Left colon (tissue), 2 donors: ENCODE measurements at places on chromosomes 5 and 9. TPM values are rescaled to one million over a fixed set of nuclear protein-coding genes. Genes with fewer than 3 reads are reported as not detected.

Gene SEC24A
- total RNA-seq, result 34.8 TPM

- DNase-seq, result no peak
These were observed 106.2 kb downstream of the RXRA start for GRCh38 chr9:134432471-134432870.

DNA sequence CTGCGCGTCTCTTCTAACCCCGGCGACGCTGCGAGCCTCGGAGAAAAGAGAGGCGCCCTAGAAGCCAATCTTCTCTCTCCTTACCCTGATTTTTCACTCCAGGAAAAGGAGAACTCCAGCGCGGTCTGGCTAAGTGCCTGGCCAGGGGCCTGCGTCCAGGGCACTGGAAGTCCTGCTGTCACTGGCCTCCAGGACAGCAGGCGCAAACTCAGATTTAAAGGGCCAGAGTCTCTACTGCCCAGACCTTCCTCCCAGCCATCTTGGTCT, 553 bp upstream of the FOXB2 start:
- no peak for DNase-seq

GRCh38 chr5:181258576-181258975, 2.4 kb downstream of the TRIM52 start:
- DNase-seq, result no peak

DNA sequence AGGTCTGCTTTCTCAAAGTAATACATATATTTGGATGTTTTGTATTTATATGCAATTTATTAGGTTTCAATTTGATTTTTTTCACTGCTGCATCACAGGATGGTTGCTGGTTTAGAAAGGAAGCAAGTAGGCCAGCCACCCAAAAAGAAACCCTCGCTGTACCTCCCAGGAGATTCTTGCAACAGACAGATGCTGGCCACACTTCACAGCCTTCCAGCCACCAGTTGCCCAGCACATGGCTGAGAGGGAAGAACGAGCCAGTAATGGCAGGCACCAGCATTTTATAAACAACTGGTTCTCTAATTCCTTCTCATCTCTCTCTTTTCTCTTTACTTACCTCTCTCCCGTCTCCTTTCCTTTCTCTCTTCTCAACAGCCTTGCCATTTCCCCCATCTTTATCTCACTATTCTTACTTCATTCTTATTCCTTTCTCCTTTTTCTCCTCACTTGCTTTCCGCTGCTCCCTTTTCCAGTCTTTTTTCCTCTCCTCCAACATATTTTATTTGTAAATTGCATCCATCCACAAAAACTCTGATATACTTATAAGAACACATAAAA, 38.9 kb downstream of the EFNA5 start:
- DNase-seq, result no peak

DNA sequence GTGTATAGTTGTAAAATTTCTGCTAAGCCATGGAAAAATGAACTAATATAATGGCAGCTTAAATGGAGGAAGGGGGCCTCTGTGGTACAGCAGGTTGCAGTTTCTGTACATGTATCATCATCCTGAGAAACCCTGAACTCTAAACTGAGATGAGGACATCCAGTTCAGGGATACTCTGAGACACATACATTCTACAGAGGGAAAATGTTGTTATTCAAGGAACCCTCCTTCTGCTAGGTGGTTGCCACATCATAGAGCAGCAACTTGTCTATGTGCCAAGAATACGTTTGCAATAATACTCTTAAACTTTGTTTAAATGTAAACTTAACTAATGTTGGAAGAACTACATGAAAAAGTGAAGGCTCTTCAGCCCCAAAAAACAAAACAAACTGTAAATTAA, 1310.8 kb upstream of the WWC1 start:
- no peak for DNase-seq

DNA sequence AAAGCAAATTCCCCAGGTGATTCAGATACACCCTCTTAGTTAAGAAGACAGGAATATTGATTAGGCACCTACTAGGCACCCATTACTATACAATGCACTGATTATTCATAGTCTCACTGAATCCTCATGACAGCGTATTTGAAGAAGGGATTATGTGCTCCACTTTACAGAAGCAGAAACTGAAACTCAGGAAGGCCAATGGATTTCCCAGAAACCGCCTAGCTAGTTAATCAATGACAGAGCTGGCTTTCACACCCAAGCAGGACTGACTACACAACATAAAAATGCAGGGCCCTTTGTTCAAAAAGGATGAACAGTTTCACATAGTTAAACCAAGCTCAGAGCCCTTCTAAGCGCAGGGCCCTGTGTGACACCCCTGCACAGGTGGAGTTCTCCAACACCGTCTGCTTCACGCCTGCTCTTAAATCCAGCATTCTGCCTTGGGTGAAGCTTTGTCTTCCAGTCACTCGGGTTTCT, 117.3 kb downstream of the TTLL11 start:
- DNase-seq, result peak; percentile 60

DNA sequence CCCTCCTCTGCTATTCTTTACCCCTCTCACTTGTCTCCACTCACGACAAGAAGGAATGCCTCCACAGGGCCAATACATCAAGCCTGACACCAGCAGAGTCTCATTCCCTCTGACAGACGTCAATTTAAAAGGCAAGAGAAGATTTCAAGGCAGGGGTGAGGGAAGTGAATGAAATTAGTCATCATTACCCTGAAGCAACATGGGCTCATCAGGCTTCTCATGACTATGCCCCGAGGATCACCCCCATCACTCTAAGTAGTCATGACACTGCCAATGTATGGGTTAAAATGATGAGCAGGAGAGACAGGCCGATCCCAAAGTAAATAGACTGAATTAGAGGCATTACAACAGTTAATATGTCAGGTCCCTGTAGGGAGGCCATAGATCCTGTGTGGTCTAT, 504.4 kb downstream of the TLE4 start:
- no peak for DNase-seq

DNA sequence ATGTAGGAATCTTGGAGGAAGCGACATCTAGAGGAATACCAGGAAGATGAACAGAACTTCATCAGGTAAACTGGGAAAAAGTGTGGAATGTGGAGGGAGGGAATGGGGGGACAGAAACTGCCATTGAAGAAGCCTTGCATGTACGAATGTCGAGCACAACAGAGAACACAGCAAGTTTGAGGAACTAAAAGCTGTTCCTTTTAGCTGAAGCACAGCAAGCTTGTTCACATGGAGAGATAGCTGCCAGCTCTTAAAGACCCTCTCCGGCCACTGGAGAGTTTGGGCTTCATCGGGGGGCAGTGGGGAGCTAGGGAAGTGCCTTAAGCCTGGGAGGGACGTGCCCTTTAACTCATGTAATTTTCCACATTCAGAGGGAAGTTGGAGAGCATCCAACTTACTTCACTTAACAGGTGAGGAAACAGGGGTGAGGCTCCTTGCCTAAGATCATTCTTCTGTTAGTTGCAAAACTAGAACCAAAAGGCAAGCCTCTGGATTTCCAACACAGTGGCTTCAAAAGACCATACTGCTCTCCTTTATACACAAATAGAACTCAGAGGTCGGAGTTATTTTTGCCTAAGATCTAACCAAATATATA, 2.3 kb upstream of the CYFIP2 start:
- DNase-seq, result no peak

DNA sequence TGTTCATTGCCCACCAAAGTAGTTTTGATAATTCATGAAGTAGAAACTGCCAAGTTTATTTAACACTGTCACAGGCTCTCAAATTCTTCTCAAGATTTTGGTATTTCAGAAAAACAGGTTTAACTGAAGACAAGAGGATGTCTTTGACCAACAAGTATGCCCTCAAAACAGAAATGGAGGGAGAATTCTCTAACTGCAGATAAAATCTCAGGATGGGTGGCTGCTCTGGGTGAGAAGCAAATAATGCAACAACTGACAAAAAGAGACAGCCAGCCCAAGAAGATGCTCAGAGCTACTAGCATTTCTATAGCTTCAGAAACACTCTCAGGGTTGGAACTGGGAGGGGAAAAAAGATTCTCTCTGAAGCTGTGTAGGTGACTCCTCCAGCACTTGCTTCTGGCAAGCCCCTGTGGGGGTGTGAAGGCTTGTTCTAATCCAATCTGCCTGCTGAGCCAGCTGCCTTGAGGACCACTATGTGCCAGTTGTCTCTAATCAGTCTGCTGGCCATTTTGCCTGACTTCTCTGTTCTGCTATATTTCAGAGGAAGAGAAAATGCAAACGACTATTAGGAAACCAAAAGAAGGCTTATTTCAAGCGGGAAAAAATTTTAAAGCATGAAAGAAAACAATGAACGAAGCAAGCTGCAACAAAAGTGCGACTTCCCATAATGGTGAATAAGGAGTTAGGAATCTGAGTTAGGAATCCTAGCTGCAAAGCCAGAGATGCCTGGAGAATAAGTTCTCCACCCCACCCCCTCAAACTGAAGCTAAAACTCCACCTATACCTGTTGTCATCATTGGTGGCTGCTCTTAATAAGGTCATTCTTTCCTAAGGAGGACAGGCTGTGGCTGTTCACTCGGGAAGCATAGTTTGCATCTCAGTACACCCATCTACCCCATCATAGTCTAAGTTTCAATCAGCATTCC, 147.5 kb downstream of the GNAQ start:
- no peak for DNase-seq

DNA sequence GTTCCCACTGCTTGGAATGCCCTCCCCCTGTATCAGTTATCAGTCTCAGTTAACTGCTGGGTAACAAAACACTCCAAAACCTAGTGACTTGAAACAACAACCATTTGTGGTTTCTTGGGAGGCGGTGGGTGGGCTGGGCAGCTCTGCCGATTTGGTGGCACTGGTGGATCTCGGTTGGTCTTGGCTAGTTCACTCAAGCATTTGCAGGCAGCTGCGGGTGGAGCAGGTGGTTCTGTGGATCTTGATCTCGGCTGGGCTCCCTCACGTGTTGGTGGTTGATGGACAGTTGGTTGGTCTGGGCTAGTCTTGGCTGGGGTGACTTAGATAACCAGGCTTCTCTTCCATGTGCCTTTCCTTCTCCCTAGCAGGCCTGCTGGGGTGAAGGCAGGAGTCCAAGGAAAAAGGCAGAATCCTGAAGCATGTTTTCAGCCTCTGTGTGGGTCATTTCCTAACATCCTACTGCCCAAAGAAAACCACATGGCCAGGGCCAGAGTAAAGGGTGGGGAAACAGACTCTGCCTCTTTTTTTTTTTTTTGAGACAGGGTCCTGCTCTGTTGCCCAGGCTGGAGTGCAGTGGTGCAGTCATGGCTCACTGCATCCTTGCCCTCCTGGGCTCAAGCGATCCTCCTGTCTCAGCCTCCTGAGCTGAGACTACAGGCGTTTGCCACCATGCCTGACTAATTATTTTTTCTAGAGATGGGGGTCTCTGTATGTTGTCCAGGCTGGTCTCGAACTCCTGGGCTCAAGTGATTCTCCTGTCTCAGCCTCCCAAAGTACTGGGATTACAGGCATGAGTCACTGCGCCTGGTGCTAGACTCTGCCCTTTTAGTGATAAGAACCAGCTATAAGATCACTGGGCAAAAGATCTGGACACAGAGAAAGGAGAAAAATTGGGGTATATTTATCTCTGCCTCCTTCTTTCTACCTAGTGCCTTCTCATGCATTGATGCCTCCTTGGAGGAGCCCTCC, 183.7 kb downstream of the RGS3 start:
- no peak for DNase-seq

GRCh38 chr5:69007163-69007562, 86.7 kb upstream of the SLC30A5 start:
- no peak for DNase-seq

Gene GPX8
- total RNA-seq, result 5.2 TPM

Gene CHSY3
- total RNA-seq, result 0.52 TPM

DNA sequence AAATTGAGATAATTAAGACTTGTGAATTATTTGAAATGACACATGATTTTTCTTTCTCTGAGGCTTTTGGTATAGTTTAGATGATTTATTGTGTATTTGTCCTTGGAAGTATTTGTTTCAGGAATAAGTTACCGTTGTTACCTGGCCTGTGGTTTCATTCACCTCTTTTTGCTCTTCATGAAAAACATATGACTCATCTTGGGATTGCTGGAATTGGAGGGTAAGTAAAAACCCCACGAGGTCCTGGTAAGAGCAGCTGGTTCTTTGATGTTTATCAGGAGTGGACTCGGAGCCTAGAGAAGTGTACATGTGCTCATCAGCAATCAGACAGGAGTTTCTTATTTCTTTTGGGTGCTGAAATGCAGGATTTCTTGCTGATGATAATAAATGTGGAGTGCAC, 275.3 kb downstream of the PSAT1 start:
- no peak for DNase-seq
